ENCODE measurements at places on chromosomes 3 and 15.
A peak's percentile ranks its signal among the peaks of the same experiment; 100 is the strongest.

- DNase-seq, result no peak
These were observed 12.9 kb downstream of the MON1A start for GRCh38 chr3:49916686-49917085.

DNA sequence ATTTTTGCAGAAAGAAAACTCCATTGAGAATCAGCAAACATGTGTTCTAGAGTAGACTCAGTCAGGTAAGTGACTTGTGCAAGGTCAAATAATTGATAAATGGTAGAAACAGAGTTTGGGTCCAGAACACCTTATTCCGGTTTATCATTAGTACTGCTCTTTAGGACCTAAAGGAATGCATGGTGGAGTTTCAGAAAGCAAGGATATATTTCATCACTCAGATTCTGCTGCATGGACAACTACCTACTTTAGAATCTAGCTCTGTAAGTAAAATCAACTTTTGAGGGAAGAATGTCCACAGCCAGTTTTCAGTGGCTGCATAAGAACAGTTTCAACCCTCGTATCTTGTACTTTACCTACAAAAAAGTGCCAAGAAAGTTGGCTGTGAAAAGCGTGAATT is 43.6 kb downstream of the TIMP4 start:
- no peak for DNase-seq

- no peak for DNase-seq
These were observed 22.8 kb downstream of the EFCC1 start for GRCh38 chr3:129023909-129024308.

DNA sequence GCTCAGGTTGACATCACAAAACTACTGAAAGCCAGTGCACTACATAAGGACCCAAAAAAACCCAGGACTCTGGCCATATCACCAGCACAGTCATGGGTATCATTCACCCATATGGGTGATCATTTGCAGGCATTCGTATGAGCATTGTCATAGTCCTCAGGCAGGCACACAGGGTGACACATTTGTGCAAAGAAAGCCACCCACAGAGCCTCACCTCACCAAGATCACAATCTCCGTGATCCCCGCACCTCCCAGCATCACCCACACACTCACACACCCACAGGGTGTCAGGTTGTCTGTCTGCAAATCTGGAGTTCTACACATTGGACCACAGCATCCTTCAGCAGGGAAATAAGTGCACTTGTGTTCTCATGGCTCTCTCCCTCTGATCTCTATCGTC is 166.0 kb upstream of the LPP start:
- DNase-seq, result no peak

GRCh38 chr3:190119461-190120268 is 1.0 kb downstream of the P3H2 start:
- no peak for DNase-seq

DNA sequence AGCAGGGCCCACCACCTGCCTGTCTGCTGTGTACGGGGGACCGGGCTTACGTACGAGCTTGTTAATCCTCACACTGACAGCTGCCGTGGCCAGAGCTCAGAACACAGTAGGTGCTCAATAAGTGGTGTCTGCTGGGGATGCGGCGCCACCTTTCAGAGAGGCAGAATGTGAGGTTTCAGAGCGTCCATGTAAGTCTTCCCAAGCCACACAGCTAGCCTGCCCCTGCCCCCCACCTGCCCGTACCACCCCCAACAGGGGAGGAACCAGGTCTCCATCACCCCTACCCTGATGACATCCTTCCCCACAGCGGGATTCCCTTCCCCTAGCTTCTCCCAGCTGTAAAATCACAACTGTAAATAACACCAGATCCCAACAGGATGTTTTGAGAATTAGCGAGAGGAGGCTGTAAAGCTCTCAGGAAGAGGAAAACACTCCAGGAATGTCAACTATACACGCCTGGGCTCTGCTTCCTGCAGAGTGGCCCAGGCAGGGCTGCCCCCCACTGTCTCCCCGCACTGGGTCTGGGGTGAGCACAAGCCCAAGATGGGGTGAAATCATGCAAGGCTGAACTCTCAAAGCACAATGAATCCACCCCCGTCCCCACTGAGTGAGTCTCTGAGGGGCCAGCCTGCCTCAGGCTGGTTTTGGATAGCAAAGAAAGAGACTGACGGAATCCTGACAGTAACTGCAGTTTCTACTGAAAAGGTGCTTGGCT is 250.1 kb upstream of the LYSMD4 start:
- no peak for DNase-seq

DNA sequence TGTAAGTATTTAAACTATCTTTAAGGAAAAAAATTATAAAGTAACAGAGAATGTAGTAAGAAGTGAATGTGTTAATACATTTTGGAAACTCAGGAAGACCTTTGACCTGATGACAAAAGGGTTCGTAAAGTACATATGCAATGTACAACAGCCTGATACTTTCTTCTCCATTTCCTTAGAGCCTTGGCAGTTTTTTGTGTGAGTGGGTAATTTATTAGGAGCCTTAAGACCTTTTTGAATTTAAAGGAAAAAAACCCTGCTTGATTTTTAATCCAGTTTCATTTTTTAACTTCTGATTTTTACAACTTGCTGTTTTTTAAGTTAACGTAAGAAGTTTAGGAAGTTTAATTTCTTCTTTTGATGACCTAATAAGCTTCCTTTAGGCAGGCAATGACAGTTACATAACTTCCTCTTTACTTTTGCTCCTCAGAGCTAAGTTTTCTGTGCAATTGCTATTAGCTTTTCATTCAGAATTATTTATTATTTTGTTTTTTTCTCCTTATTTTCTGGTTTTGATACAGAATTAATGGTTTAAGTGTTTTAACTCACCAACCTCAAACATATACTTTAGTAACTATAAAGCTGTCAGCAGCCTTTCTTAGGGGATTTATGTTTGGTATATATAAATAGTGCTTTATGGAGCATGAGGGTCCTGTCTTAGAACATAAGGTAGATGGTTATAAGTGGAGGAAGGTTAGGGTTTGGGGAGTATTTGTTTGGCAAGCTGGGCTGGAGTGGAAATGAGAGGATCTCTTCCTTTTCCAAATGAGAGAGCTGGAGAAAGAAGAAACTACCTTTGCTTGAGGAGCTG is 35.2 kb downstream of the ARMC8 start:
- DNase-seq, result no peak

- no peak for DNase-seq
These were observed 89.5 kb upstream of the IQSEC1 start for GRCh38 chr3:13162549-13163320.

- no peak for DNase-seq
These were observed 12.7 kb upstream of the PLCH1 start for GRCh38 chr3:155757577-155757976.

GRCh38 chr15:50144341-50145120 is 25.5 kb upstream of the ATP8B4 start:
- DNase-seq, result no peak

GRCh38 chr15:57681011-57681410 is 25.5 kb upstream of the POLR2M start:
- DNase-seq, result no peak

- no peak for DNase-seq
These were observed 256.2 kb downstream of the RORA start for GRCh38 chr15:60972866-60973265.

DNA sequence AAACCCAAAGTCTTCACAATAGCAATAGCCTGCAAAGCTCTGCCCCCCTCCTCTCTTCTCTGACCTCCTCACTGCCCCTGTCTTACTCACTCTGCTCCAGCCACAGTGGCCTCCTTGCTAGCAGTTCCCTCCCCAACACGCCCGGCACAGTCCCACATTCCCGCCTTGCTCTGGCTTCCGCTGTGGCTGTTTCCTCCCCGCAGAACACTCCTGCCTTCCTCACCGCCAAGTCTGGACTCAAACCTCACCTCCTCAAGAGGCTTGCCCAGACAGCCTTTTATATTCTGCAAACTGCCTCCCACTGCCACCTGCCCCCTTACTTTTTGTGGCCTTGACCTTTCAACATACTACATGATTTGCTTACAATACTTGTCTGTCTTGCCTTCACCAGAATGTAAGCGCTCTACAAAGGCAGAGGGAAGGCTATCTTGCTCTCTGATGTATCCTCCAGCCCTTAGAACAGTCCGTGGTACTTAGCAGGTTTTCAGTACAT is 406 bp upstream of the MPI start:
- DNase-seq, result no peak

DNA sequence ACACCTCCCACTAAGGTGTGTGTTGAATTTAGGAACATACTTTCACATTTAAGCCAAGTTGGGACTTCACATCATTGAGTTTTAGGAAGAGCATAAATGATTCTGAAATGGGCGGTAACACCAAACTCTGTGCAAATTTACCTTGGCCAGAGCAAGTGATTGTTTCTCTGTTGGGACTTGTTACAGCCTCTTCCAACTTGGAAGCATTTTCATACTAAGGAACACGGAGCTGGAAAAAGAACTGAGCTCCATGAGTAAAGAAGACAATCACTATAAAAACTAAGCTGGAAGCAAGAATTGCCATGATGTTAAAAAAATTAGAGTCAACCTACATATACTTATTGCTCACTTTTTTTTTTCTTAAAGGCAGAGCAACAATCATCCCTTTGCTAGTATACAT is 371.3 kb downstream of the ERC2 start:
- DNase-seq, result no peak

GRCh38 chr3:7588236-7588635 is 727.3 kb downstream of the GRM7 start:
- DNase-seq, result no peak

GRCh38 chr3:81299481-81299880 is 462.0 kb downstream of the GBE1 start:
- no peak for DNase-seq

DNA sequence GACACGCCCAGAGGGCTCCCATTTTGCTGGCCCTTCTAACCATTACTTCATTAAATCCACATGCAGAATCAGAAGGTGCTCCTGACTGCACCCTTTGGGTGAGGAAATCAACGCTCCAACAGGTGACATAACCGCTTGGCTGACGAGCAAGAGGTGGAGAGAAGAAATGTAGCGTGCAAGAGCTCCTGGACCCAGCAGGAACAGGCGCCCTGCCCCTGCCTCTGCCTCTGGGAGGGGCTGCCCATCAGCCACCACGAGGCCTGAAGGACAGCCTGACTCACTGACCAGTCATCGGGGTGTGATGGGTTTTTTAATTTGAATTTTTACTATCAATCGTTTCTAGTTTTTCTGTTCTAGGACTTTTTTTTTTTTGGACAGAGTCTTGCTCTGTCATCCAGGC is 218.2 kb downstream of the ADAMTS17 start:
- peak; percentile 35 for DNase-seq

- no peak for DNase-seq
These were observed 82.2 kb downstream of the APBA2 start for GRCh38 chr15:28967990-28968389.

DNA sequence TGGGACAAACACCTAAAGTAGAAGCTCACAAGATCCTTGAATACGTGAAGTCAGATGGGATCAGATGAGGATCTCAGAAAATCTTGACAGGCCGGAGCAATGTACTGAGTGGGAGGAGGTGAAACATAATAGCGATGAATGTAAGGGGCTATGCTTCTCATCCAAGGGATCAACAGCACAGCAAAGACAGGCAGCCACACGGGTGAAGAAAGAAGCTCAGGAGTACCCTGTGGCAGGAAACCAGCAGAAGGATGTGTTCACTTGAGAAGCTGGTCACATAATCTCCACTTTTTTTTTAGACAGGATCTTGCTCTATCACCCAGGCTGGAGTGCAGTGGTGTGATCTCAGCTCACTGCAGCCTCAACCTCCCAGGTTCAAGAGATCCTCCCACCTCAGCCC is 92.4 kb downstream of the MEGF11 start:
- no peak for DNase-seq

- peak; percentile 63 for DNase-seq
These were observed 98.2 kb downstream of the NR2F2 start for GRCh38 chr15:96428742-96429141.

- no peak for DNase-seq
These were observed 985 bp downstream of the LCMT2 start for GRCh38 chr15:43329217-43329959.

- peak; percentile 14 for DNase-seq
These were observed 719.9 kb downstream of the CADM2 start for GRCh38 chr3:85678713-85679112.

DNA sequence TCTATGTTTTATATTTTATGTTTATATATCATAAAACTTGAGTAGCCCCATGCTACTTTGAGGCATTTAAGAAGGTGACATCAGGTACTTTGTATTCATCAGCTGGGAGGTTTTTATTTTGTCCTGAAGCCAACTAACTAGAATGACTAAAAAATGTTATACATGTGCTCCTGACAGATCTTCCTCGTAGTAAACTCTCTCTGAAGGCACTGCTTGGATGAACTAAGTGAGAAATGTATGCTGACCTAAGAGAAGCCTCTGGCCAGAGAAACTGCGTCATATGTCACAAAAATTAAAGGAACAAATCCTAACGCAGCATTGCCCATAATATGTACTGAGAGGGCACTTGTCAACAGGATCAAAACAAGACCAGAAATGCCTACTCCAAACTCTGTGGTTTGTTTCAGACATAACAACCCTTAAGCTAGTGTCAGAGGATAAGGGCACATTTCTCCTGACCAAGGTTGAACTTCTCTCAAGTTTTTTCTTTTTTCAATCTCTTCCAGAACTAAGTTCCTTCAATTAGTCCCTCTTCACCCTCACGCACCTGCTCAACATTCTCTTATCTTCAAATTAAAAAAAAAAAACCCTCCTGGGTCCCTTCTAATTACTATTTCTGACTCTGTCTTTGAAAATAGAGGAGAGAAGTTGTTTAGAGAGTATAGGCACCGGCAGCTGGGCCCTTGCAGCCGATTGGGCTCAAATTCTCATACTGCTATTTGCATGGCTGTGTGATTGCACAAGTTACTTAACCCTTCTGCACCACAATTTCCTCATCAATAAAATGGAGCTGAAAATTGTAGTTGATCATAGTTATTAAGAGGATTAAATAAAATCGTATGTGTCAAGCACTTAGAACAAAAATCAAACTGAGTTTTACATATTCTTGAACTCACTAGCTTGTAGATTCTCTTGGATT is 159.0 kb downstream of the FRMD5 start:
- DNase-seq, result no peak

DNA sequence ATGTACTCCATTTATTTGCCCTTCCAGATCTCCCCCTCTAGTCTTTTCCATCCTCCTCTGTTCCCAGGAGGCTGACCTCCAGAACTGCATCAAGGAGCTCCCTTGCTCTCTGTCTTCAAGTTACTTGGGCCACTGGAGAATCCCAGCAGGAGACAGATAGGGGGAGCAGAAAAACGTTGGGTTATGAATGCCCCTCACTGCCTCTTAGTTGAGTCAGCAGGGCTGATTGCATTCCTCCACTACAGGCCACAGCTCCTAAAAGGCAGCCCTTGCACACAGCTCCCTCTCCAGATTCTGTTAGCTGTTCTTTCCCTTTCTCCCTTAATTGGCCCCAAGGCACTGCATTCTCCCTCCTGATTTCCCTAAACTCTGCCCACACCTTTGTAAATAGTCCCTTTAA is 12.4 kb upstream of the CEP152 start:
- no peak for DNase-seq

Data from T1000 (cell line).